ENCODE measurements at places on chromosomes 11 and 22.

DNA sequence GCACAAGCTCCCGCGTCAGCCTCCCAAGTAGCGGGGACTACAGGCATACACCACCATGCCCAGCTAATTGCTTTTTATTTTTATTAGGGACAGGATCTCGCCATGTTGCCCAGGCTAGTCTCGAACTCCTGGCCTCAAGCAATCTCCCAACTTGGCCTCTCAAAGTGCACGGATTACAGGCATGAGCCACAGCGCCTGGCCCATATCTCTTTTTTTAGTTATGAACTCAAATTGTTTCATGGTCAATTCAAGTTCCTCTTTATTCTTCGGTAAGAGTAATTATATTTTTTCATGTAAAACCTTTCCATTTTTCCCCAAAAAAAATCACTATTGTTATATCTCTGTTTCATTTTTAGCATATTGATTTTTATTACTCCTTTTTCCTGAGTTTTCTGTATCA is 25.5 kb downstream of the FCHSD2 start:
- DNase-seq: no peak

- DNase-seq: no peak
Observed at GRCh38 chr11:77530879-77531278, 57.0 kb upstream of the PAK1 start.

DNA sequence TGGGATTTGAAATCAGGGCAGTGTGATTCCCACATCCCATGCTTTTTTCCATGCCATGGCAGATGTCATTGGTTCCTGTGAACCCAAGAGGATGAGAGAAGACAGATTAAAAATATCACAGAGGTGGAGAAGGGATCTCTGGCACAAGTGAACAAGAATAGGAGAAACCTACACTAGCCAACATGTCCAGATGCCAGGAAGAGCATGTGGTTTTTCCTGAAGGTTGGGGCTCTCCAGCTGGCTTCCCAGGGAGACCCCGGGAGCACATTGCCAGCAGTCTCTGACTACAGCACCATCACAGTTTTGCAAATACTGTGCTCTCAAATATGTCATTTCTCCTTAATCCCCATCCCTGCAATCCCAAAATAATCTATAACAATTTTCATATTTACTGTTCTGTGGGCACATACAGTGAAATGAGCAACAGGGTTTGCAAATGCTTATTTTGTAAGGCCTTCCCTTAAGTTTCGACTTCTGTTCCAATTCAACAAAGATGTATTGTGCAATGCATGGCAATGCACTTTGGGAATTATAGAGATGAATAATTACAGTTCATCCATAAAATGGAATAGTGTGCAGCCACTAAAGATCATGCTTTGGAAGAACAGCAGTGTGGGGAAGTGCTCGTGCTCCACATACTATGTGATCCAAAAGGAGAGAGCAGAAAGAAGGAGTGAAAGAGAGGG is 4.8 kb downstream of the ANKK1 start:
- DNase-seq: no peak

DNA sequence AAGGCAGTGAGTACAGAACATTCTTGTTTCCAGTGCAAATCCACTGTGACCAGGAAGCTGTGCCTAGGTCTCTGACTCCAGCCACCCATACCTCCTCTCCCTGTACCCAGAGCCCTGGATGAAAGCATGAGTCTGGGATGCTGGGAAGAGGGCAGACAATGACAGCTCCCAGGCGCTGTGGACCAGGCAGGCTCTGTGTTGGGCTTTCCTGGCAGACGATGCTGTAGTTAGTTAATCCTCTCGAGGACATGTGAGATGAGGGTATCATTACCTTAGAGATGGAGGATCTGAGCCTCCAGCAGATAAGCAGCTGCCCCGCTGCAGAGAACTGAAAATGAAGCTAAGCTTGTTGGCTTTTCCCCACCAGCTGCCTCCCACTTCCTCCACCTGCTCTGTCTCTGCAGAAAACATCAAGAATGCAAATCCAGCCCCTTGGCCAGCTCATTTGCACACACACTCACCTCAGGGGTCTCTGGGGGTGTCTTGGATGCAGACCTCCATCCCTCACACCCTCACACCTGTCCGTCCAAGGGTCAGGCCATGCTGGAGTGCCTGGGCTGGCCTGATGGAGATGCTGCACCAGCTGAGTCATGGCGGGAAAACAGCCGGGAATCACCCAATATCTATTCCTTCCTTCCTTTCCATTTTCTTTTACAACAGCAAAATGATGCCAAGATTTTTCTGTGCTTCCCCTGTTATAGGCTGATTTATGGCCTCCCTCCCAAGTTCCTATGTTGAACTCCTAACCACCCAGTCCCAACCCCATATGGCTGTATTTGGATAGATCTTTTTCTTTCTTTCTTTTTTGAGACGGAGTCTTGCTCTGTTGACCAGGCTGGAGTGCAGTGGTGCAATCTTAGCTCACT is 94.9 kb upstream of the SEPTIN5 start:
- DNase-seq: peak; percentile 65

- DNase-seq: no peak
Observed at GRCh38 chr11:25247336-25247735, 750.5 kb downstream of the LUZP2 start.

DNA sequence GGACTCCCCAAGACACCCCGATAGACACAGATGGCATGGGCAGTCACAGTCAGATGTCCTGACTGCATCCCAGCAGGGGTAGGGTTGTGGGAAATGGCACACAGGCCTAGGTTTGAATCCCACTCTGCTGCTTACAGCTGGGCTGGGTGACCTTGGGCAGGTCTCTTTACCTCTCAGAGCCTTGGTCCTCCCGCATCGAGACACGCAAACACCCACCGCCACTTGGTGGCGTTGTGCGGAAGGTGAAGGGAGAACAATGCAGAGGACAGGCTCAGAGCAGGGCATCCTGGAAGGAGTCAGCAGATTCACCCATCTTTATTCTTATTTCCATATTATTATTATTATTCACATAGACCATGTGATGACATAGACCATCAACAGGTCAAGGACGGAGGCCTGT is 140.5 kb downstream of the MIAT start:
- DNase-seq: no peak

DNA sequence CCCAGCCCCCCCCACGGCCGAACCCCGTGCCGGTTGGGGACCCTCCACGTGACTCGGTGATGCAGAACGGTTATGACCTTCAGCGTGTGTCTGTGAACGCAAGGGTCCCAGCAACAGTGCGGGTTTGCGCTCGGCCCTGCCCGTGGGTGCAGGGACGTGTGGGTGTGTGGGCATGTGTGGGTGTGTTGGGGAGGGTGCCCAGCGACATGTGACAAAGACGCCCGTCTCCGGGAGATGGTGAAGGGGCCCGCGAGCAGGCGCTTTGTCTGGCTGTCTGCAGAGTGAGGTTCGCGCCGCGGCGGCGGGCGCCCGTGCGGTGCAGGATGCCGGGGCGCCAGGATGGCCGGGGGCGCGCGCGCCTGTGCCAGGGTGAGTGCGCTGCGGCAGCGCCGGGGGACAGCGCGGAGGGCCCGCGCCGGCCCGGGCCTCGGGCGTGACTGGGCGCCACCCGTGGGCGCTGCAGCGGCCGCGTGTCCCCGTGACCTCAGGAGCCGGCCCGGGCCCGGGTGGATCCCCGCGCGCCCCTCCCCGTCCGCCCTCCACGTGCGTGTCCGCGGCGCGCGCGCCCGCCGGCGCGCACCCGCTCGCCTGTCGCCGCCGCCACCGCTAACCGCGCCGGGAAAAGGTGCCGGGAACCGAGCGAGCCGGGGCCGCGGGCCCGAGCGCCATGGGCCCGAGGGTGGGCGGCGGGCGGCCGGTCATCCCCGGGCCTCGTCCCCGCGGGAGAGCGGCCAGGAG is at the start of gene LRFN4:
TSS of gene LRFN4 (plus strand) at position 569 of the 738 bp plus-strand sequence. CDS start 681 bp downstream, outside the sequence.
- no peak for DNase-seq

GRCh38 chr11:7579361-7579791 is 65.6 kb downstream of the PPFIBP2 start:
- no peak for DNase-seq

DNA sequence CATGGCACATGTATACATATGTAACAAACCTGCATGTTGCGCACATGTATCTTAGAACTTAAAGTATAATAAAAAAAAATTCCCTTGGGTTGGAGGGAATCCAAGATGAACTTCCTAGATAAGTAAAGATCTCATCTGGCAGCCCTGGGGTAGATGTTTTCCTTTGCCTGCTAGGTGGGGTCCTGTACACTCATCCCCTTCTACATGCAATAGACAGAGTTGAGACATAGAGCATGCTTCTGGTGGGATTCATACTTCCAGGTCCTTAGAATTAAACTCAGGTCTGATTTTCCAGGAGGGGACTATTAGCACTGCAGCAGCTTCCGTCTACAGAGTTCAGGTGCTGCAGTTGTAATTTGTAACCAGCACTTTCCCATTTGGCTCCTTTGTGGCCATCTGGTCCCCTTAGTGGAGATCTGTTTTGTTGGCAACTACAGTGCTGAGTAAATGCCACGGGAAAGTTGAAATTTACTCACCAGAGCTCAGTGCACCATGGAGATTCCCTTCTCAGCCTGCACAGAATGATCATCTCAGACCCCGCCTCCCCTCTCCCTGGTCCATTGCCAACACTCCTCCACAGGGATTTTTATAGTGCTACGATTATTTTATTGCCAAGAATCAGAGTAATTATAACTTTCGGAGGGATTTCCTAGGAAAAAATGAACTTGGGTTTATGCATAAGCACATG is 220.1 kb upstream of the E2F8 start:
- no peak for DNase-seq
